ENCODE measurements at places on chromosomes 6 and 20.

DNA sequence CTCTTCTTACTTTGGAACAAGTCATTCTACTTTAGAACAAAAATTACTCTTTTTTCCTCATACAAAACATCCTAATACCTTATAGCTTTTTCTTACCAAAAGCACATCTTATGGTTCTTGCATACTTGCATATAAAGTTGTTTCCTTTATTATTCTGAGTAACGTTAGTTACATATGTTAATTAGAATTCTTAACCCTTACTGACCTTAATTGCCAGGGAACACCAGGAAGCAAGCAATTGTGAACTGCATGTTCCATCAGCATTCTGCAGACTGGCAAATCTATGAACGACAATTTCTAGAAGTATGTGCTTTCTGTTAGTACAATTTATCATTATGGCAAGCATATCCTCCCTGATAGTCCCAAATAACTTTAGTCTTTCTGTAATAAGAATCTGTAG lies 831.0 kb downstream of the C6orf118 start:
- no peak overlapping the region for H3K27ac ChIP-seq
- H3K4me3 ChIP-seq: no peak overlapping the region

- no peak overlapping the region for H3K4me3 ChIP-seq
- DNase-seq: no peak
- no peaks in the 10 kb centered on the region for H3K36me3 ChIP-seq
- peaks cover 4% of the 10 kb centered on the region for H3K27me3 ChIP-seq
- no peaks in the 10 kb centered on the region for H3K4me1 ChIP-seq
Measured at GRCh38 chr6:34508425-34508824, 42.5 kb downstream of the PACSIN1 start.

DNA sequence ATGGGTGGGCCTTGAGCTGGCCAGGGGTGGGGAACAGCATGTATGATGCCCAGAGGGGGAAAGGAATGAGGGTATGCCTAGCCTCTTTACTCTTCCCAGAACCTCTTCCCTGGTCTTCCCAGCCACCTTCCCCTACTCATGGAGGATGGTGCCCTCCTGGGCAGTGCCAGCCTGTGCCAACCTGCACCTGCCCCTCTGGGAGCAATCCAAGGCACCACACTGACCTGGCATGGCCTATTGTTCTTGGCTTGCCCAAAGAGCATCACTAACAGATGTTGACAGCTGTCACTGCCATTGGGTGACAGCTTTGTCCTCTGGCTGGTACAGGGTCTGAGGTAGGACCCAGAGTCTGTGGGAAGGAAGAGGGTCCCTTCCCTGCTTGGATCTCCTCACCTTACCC lies 12.9 kb downstream of the LPIN3 start:
- H3K27me3 ChIP-seq: no peaks in the 10 kb centered on the region
- no peaks in the 10 kb centered on the region for H3K4me1 ChIP-seq
- H3K36me3 ChIP-seq: no peaks in the 10 kb centered on the region
- no peak overlapping the region for H3K4me3 ChIP-seq

DNA sequence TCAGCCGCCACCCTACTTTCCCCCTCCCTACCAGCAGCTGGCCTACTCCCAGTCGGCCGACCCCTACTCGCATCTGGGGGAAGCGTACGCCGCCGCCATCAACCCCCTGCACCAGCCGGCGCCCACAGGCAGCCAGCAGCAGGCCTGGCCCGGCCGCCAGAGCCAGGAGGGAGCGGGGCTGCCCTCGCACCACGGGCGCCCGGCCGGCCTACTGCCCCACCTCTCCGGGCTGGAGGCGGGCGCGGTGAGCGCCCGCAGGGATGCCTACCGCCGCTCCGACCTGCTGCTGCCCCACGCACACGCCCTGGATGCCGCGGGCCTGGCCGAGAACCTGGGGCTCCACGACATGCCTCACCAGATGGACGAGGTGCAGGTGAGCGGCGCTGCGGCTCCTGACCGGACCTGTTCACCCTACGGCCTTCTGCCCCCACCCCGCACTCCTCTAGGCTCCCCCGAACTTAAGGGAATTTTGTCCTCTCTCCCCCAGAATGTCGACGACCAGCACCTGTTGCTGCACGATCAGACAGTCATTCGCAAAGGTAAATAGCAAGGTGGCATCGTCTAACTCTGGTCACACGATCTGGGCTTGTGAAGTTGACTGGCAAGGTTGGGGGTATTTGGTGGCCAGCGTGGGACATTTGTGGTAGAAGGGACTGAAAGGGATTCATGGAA lies 2.3 kb downstream of the TFAP2C start:
- no peaks in the 10 kb centered on the region for H3K36me3 ChIP-seq
- no peak overlapping the region for H3K27ac ChIP-seq
- H3K4me3 ChIP-seq: peak overlapping the region; percentile 62
- no peak for DNase-seq

DNA sequence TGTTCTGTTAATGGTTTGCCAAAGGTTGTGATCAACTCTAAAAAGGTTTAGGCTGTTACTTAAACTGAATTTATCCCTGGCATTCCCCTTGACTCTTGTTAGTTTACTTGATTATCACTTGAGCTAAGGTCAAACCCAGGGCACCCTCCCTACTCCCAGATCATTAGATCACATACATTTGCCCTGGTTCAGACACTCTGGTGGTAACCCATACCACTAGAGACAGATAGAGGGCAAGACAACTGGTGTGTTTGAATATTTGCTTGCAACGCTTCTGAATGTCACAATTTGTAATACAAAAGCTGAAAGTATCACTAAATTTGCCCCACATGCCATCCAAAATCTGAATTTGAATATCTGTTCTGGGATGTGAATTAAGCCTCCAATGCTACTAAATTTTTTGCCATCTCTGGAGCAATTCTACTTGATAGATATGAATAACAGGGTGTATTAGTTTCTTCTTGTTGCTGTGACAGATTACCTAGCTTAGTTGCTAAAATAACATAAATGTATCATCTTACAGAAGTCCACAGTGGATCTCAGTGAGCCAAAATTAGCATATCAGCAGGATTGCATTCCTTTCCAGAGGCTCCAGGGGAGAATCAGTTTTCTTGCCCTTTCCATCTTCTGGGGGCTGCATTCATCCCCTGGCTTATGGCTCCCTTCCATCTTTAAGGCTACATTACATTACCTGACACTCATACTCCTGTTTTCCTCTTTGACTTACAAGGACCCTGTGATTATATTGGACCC lies 45.4 kb downstream of the FIG4 start:
- no peak overlapping the region for H3K4me3 ChIP-seq
- H3K27ac ChIP-seq: no peak overlapping the region
- no peaks in the 10 kb centered on the region for H3K36me3 ChIP-seq
- no peaks in the 10 kb centered on the region for H3K4me1 ChIP-seq

Data from astrocyte (in vitro differentiated cells and primary cell).